Central memory CD4-positive, alpha-beta T cell (primary cell): ENCODE measurements at places on chromosomes 13 and 19.

GRCh38 chr13:77523834-77524728, 11.4 kb upstream of the SCEL start:
- no peak for DNase-seq

DNA sequence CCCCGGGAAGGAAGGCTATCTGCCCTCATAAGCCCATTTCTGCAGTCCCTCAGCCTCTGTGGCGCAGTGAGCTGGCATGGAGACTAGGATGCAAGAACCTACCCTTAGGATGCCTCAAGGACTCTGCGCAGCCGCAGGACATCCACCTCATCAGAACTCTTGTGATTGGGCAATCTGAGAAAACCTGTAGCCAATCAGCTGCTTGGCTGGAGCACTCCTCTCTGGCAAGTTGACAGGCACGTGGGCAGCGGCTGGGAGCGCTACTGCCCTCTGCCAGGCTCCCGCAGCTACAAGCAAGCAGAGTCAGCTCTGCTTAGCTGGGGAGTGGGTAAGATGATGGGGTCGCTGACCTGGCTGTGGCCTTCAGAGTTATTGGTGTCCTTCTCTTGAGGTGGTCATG, 1.5 kb upstream of the ECSIT start:
- peak; percentile 9 for DNase-seq

DNA sequence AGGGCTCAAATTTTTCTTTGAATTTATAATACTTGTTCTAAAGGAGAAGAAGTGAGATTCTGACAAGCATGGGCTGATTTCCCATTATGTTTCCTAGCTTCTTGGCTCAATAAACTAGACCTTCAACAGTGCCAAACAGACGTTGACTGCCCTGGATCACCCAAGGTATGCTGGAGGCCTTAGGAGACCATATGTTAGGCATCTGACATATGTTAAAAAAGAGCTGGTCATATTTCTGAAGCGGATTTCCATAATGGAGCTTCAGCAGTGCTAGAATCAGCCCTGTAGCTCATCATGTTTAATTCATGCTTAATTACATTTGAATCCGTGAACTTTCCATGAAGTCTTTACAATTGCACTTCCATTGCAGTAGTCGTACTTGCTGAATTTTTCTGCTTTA, 653.3 kb downstream of the DIAPH3 start:
- no peak for DNase-seq

DNA sequence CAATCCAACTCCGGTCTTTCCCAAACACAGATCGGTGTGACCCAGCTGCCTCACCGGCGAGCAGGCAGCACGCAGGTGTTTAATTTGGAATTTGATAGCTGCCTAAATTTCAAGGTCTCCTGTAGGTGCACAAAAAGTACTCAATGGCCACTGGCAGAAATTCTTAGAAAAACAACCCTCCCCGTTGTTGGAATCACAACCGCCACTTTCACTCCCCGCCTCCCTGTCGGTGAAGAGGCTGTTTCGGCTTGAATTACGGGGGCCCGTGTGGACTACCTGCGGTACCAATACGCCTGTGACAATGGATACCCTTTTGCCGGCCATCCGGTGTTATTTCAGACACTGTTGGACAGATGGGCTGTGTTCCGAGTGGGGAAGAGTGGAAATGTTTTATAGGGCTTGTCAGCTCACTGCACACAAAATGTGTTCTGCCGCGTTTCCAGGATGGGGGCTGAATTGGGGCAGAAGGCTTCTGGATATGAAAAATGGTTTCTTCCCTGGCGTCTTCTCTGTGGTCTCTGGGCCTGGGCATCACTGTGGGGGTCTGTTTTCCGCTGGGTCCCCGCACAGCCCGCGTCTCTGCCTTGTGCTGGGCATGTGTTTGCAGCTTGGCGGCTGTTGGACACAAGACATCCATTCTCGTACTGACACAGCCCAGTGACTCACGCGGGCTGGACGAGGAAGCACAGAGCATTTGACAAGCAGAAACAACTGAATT, 45.4 kb downstream of the ZIC5 start:
- DNase-seq, result no peak

DNA sequence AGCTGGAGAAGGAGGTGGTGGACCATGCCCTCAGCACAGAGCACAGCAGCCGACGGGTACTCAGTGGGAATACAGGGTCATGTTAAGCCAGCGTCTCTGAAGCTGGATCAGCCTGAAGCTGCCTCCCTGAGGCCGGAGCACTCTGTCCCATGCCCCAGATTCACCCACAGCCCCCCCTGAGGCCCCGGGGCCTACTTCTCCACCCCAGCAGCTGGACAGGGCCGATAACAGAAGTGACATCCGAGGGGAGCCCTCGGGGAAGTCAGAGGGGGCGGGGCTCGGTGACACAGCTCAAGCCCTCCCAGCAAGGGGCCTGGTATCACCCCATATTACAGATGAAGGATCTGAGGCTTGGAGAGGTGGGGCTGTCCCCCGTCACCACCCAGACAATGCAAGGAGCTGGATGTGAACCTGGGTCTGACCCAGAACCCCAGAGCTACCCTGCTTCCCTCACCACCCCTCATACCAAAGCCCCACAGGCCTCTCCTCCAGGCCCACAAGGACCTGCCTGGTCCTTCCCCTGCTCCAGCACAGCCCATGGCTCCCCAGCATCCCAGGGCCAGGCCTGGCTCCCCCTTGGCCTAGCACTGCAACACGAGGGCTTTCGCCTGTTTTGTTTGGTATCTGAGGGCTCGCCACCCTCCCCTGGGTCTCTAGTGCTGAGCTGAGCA, 5.7 kb downstream of the R3HDM4 start:
- no peak for DNase-seq

DNA sequence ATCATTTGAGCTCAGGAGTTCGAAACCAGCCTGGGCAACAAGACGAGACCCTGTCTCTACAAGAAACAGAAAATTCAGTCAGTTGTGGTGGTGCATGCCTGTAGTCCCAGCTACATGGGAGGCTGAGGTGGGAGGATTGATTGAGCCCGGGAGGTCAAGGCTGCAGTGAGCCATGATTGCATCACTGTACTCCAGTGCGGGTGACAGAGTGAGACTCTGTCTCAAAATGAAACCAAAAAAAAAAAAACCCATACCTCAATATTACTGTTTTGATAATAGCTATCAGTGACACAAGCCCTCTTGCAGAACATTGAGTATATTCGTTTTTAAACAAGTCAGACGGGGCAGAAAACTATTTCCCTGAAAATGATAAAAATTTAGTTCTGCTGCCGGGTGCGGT, 16.2 kb downstream of the ZNF791 start:
- DNase-seq, result no peak

DNA sequence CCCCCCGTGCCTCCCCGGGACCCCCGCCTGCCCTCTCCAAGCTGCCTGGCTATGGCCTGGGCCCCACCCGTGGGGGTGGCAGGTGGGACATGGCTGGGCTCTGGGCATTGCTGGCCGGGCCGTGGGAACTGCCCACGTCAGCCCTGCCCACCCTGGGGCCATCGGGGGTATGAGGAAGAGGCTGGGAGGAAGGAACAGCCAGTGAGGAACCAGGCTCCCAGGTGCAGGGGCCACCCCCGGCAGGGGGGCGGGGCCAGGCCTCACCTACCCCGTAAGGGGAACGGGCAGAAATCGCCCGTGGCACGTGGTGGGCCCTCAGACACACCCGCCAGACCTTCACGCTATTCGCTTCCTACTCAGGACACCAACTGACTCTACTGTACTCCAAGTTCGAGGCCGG, 22.4 kb downstream of the TCF3 start:
- DNase-seq, result no peak

DNA sequence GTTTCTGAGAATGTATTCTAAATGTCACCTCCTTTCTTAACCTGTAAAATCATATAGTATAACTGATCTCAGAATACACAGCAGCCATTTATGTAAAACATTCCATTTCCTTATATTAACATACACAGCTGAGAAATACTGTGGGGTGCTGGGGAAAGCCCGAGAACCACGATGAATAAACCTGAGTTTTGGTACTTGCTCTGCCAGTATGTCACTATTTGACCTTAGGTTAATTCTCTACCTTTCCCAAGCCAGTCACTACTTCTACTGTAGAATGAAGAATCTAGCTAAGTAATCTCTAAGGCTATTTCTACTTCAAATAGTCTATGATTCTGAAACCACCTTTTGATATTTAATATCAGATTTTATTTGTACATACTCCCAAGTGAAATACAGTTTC, 173.7 kb downstream of the TBC1D4 start:
- DNase-seq, result no peak

- no peak for DNase-seq
These were observed 39.0 kb upstream of the WASF3 start for GRCh38 chr13:26518451-26518959.

GRCh38 chr13:106858903-106859532, 291.1 kb upstream of the ARGLU1 start:
- DNase-seq, result no peak

- peak; percentile 78 for DNase-seq
These were observed at the start of gene VAV1 for GRCh38 chr19:6772028-6772865. Gene VAV1, plus strand, starts transcription at chr19:6772708. Its CDS starts 100 bp downstream, at chr19:6772808.

DNA sequence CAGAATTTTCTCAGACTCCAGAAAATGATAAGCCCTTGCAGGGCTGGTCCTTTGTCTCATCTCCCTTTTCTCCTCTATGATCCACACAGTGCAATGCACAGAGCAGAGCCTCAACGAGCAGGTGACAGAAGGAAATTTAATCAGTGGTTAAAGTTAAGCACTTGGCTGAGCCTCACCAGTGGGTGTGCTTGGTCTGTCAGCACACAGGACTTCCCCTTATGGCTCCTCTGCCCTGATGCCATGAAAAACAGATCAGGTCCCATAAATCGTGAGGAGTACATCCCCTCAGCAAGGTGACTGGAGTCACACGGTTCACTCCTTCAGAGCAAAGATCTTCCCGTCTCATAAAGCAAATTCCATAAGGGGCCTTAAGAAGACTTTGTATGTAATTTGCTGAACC, 818.2 kb downstream of the UQCRFS1 start:
- DNase-seq, result no peak

- no peak for DNase-seq
These were observed 1862.4 kb downstream of the OLFM4 start for GRCh38 chr13:54890976-54891375.

- DNase-seq, result no peak
These were observed 166.4 kb upstream of the SOX1 start for GRCh38 chr13:111900390-111901131.

GRCh38 chr13:28349907-28350654, 144.8 kb downstream of the FLT1 start:
- DNase-seq, result no peak

DNA sequence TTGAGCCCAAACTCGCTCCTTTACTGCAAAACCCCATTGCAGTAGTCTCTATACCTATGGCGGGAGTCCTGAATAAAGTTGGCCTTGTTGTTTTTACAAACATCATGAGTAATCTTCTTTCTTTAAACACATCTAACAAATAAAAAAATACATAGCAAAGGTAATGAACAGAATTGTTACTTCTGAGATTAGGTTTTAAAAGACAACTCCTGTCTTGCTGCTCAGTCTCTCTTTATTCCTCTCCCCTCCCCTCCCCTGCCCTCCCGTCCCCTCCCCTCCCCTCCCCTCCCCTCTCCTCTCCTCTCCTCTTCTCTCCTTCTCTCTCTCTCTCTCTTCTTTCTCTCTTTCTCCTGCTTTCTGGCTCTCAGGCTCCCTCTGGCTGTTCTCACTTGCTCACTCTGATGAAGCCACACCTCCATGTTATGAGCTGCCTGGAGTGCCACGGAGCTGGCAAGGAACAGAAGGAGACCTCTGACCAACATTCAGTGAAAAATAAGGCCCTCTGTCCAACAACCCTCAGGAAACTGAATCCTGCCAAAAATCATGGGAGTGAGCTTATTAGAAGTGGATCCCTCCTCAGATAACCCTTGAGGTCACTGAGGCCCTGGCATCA, 300.7 kb upstream of the MIR17HG start:
- no peak for DNase-seq

DNA sequence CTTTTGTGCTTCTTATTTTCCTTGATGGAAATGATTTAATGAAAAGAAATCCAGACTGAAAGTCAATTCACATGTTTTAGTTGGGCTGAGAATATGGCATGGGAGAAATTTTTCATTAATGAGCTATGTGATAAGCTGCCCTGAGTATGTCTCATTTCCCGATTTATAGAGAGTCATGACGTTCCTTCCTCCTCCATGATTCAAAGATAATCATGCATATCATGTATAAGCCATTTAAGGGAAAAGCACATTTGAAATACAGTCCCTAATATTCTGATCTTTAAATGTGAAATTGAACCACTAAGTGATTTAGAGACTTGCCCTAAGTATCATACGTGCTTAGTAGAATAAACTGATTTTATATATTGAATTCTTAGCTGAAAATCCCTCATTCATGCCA, 840.9 kb downstream of the PCDH17 start:
- no peak for DNase-seq

DNA sequence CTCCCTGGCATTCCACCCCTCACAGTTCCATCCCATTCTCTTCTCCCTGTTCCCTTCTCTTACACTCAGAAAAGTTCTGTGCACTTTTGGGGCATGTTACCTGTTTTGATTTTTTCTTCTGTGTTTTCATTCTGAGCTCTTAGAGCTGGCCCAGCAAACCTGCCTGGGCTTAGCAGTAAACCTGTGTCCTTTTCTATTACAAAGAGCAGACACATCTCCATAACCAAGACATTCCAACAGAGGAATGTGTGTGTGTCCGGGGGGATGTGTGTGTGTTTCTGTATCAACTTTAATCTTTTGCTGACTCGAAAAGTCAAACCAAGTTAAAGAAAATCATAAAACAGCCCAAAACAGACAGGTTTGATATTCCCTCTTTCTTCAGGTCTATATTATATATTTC, 49.1 kb upstream of the SOX21 start:
- no peak for DNase-seq

GRCh38 chr19:7534531-7535046, 928 bp upstream of the PNPLA6 start:
- peak; percentile 24 for DNase-seq

DNA sequence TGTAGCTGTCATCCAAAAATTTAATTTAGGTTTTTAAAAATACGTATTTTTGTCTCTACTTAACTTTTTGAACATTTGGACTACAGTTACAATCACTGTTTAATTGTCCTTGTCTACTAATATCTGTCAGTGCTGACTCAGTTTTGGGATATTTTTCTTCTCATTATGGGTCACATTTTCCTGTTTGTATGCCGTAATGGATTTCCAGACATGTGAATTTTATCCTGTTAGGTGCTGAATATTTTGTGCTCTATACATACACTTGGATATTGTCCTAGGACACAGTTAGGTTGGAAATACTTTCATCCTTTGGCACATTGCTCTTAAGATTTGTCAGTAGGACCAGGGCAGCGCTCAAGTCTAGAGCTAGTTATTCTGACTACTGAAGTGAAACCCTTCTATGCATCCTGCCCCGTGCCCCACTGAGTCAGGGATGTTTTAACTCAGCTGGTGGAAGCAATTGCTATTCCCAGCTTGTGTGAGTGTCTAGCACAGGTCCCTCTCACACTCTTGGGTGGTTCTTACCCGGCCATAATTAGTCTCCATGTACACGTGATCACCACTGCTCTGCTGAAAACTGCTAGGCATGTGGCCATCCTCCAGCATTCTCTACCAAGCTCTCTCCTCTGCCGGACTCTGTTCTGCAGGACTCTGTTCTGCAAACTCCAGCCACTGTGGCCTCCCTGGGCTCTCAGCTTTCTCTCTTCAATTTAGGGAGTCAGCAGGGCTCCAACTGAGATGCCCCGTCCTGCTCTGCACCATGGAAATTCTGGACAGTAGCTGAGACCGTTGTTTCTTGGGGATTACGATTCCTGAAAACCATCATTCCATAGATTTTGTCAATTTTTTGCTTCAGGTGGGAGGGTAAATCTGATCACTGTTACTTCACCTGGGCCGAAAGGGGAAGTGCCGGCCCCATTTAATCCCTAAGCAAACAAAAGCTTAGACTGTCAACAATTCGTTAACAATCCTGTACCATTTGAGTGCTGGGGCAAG, 11.1 kb downstream of the PROZ start:
- DNase-seq, result no peak

GRCh38 chr19:48332351-48332661, 7.0 kb downstream of the EMP3 start:
- DNase-seq, result no peak
